ENCODE measurements at places on chromosomes 11 and 22.

DNA sequence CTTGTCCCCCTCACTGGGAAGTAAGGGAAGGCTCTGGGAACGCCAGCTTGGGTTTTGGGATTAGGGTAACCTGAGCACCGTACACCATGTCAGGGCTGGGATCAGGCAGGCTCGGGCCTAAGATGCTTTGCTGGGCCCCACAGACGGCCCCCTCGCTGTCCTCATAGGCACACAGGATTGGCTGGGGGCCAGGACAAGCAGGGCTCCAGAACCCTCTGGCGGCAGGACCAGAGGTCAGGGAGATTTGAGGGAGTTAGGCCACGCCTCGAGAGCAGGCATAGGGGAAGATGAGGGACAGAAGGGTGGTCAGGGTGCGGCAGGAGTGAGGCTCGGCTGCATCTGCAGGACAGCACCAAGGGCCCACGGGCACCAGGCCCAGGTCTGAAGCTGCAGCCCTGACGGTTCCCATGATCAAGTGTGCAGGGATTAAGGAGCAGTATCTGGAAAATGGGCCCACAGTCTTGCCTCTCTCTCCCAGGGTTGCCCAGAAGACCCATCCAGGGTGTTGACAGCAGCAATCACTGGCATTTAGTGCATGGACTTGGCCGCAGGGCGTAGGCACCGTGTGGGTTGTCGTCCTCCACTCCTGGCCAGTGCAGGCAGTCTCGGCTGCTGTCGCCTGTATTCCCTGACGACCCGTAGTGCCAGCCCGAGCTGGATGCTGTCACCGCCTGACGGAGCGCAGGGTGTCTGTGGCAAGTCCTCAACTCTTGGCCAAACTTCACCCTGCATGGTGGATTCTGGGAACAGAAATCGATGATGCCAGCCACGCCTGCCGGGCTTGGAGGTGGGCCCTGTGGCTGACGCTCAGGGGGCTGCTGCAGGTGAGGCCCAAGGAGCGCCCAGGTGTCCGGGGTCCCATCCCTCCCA, 15.7 kb upstream of the GNB1L start:
- H3K36me3 ChIP-seq = no peaks in the 10 kb centered on the region
- H3K4me1 ChIP-seq = no peaks in the 10 kb centered on the region
- no peak overlapping the region for H3K27ac ChIP-seq

- peaks cover 10% of the 10 kb centered on the region for H3K27me3 ChIP-seq
- no peaks in the 10 kb centered on the region for H3K4me1 ChIP-seq
- no peak overlapping the region for H3K4me3 ChIP-seq
- H3K27ac ChIP-seq = no peak overlapping the region
- no peak for ATAC-seq
Measured at GRCh38 chr22:22897947-22898346, 10.3 kb downstream of the IGLL5 start.

GRCh38 chr11:9002920-9003572, 755 bp downstream of the NRIP3 start:
- no peaks in the 10 kb centered on the region for H3K36me3 ChIP-seq
- H3K27ac ChIP-seq = peak overlapping the region; percentile 57
- H3K4me3 ChIP-seq = peak overlapping the region; percentile 80
- H3K27me3 ChIP-seq = peaks cover 21% of the 10 kb centered on the region
- peaks cover 15% of the 10 kb centered on the region for H3K4me1 ChIP-seq

- peak overlapping the region; percentile 92 for H3K27ac ChIP-seq
- no peak for ATAC-seq
- peaks cover 64% of the 10 kb centered on the region for H3K36me3 ChIP-seq
- H3K27me3 ChIP-seq = no peaks in the 10 kb centered on the region
- H3K4me1 ChIP-seq = peaks cover 17% of the 10 kb centered on the region
Measured at GRCh38 chr22:31343235-31344191, 2.6 kb downstream of the PATZ1 start.

DNA sequence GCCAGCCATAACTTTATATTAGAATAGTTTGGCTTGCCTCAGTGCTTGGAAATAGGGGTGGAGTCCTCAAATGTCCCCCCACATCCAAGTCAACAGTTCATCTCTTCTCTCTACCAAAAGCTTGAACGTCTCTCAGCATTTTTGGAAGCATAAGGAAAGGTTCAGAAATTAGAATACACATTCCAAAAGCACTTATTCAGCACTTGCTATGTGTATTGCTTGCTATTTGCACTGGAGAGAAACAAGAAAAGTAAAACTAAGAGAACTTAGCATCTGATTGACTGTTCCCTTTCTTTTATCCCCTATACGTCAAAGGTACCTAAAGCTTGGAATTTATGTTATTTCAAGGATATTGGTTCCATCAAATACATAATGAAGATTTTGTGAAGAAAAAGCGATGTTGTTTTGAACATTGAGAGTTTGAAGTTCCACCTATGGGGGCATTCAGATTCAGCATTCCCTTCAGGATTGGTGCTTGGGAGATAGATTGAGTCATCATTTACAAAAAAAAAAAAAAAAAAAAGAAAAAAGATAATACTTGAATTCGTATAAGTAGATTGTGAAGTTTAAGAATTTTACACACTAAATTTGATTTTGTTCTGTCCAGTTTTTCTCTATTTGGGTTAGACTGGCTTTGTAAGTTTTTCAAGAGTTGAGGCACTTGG, 1.3 kb downstream of the TBRG1 start:
- ATAC-seq = no peak
- H3K27me3 ChIP-seq = no peaks in the 10 kb centered on the region
- peak overlapping the region; percentile 96 for H3K4me3 ChIP-seq
- peaks cover 51% of the 10 kb centered on the region for H3K36me3 ChIP-seq
- H3K27ac ChIP-seq = peak overlapping the region; percentile 96
- peaks cover 19% of the 10 kb centered on the region for H3K4me1 ChIP-seq

DNA sequence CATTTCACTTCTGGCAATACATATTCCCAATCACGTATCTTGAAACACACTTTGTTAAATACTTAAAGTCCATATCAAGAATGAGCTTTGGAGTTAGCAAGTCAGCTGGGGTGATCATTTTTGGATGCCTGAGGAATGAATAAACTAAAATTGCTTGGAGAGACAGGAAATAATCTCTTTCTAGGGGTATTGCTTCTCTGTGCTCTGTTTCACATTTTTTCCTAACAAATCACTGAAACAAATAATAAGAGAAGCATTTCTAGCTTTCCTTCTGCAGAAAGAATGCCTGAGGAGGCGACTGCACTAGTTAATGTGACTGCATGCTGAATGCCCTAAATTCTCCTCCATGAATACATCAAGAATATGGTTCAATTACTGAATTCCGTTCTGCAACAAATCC, 541.4 kb upstream of the CCDC90B start:
- no peaks in the 10 kb centered on the region for H3K4me1 ChIP-seq
- no peak overlapping the region for H3K4me3 ChIP-seq
- H3K27me3 ChIP-seq = peaks cover 4% of the 10 kb centered on the region
- H3K36me3 ChIP-seq = no peaks in the 10 kb centered on the region

DNA sequence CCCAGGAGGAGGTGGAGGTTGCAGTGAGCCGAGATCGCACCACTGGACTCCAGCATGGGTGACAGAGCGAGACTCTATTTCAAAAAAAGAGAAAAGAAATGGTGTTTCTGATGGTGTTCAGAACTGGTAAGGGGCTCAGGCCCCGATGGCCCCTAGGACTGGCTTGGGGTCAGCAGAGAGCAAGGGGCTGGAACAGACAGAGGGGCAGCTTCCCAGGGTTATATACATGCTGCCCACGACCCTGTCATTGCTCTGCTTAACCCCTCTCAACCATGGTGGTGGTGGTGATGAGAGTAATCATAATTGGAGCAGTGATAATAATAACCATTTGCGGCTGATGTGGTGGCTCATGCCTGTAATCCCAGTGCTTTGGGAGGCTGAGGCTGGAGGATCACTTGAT, 79.4 kb downstream of the CEP164 start:
- peaks cover 4% of the 10 kb centered on the region for H3K4me1 ChIP-seq
- ATAC-seq = no peak
- peaks cover 70% of the 10 kb centered on the region for H3K36me3 ChIP-seq

- no peak for ATAC-seq
- H3K4me3 ChIP-seq = no peak overlapping the region
- H3K27me3 ChIP-seq = no peaks in the 10 kb centered on the region
- peaks cover 28% of the 10 kb centered on the region for H3K4me1 ChIP-seq
Measured at GRCh38 chr11:14612694-14613093, 30.9 kb upstream of the PDE3B start.

DNA sequence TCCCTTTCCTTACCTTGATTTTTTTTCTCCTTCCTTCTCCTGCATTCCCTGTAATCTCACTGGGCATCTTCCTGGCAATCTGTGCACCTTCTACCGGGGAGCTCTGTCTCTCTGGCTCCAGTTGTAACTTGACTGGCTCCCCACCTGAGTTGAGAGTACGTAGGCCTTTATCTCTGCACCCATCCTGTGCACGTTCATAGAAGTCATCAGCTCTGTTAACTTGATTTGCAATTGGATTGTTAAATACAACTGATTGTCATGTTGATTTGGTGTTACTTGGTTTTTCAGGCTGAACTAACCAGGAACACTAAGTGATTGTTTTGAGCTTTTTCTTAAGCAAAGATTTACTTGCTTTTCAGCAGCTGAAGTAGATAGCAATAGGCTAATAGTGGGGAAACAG, 11.8 kb downstream of the SWAP70 start:
- ATAC-seq = no peak
- H3K27me3 ChIP-seq = no peaks in the 10 kb centered on the region
- no peaks in the 10 kb centered on the region for H3K36me3 ChIP-seq
- no peak overlapping the region for H3K27ac ChIP-seq
- no peak overlapping the region for H3K4me3 ChIP-seq

- H3K27ac ChIP-seq = no peak overlapping the region
- peaks cover 15% of the 10 kb centered on the region for H3K27me3 ChIP-seq
- H3K36me3 ChIP-seq = no peaks in the 10 kb centered on the region
- H3K4me1 ChIP-seq = no peaks in the 10 kb centered on the region
Measured at GRCh38 chr11:36078686-36079055, 134.8 kb downstream of the LDLRAD3 start.

- H3K4me1 ChIP-seq = no peaks in the 10 kb centered on the region
- H3K27me3 ChIP-seq = no peaks in the 10 kb centered on the region
- ATAC-seq = no peak
- H3K27ac ChIP-seq = no peak overlapping the region
- H3K4me3 ChIP-seq = no peak overlapping the region
Measured at GRCh38 chr11:102791271-102792036, 6.5 kb downstream of the MMP1 start.

- H3K4me3 ChIP-seq = no peak overlapping the region
- H3K4me1 ChIP-seq = no peaks in the 10 kb centered on the region
- no peaks in the 10 kb centered on the region for H3K36me3 ChIP-seq
Measured at GRCh38 chr11:25597696-25598095, 734.2 kb upstream of the ANO3 start.

GRCh38 chr11:128324531-128325141, 262.7 kb downstream of the ETS1 start:
- peaks cover 72% of the 10 kb centered on the region for H3K4me1 ChIP-seq
- H3K27ac ChIP-seq = peak overlapping the region; percentile 97
- peak overlapping the region; percentile 77 for H3K4me3 ChIP-seq
- no peaks in the 10 kb centered on the region for H3K27me3 ChIP-seq
- peaks cover 33% of the 10 kb centered on the region for H3K36me3 ChIP-seq

- H3K27me3 ChIP-seq = peaks cover 21% of the 10 kb centered on the region
- no peaks in the 10 kb centered on the region for H3K36me3 ChIP-seq
- no peaks in the 10 kb centered on the region for H3K4me1 ChIP-seq
Measured at GRCh38 chr11:27274854-27275395, 88.1 kb downstream of the CCDC34 start.

GRCh38 chr11:17978553-17979287, 34.1 kb downstream of the SERGEF start:
- H3K4me3 ChIP-seq = no peak overlapping the region
- H3K36me3 ChIP-seq = peaks cover 66% of the 10 kb centered on the region
- ATAC-seq = peak; percentile 28
- H3K27me3 ChIP-seq = no peaks in the 10 kb centered on the region
- no peak overlapping the region for H3K27ac ChIP-seq
- H3K4me1 ChIP-seq = peaks cover 4% of the 10 kb centered on the region

DNA sequence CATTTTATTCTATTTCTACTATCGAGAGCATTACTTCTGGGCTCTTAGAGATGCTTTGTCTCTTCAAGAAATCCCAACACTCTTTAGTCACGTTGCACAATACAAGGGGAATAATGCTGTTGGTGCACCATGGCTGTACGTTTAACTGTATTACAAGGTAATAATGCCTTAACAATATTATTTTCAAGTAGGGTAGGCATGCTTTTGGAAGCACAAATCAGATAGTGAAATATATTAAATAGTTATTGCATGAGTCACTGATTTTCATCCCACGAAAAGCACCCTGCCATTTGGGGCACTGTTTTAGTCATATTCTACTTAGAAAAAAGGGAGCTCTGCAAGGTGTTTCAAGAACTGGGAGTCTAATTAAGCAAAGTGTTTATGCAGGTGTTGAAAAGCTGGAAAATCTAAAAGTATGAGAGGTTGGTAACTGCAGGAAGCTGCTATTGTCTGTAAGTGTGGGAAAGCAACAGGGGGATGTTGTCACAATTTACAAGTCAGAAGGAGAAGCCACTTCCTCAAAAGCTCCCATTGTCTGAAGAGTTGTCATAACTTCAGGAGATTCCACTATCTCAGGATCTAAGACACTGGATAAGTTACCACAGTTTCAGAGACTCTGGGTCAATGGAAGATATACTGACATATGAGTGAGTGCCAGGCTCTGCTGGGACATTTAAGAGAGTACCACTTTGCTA, 218.2 kb downstream of the JRKL start:
- no peaks in the 10 kb centered on the region for H3K36me3 ChIP-seq
- H3K27ac ChIP-seq = no peak overlapping the region
- no peaks in the 10 kb centered on the region for H3K27me3 ChIP-seq
- no peak for ATAC-seq
- no peak overlapping the region for H3K4me3 ChIP-seq

GRCh38 chr11:91446267-91446666, 778.4 kb upstream of the FAT3 start:
- H3K27me3 ChIP-seq = no peaks in the 10 kb centered on the region
- ATAC-seq = no peak
- no peak overlapping the region for H3K27ac ChIP-seq
- no peaks in the 10 kb centered on the region for H3K4me1 ChIP-seq

DNA sequence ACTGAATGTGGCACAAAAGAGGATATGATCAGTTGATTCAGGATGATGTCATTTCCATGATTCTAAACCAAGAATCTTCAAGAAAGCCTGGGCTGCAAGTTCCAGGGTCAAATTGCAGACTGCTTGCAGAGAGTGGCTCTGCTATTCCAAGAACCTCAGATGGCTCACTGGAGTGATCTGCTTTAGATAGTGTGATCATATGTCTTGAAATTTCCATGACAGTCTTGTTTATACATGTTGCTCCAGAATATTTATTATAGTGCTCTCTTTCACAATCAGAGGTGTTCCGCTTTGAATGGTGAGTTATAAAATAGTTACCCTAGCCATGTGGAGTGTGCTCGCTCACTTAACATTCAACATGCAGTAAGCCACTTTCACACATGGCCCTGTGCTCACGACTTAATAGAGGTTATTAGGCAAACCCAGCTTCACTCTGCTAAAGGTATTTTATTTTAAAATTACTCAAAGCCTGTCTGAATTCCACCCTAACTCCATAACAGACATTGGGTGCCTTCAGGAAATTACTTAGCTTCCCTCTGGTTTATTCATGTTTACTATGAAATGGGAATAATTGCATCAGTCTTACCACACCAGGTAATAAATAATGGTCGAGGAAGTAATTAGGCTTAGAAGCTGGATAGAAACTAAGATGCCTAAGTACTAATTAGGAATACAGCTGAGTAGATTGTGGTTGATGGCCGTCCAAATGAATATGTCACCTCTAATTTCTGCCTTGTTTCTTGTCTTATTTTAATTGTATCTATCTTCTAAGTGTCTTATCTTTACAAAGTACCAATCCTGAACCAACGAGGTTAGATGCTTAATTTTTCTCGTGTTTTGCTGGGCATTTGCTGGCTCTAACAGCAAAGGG, 187.9 kb downstream of the ETS1 start:
- no peaks in the 10 kb centered on the region for H3K27me3 ChIP-seq
- H3K27ac ChIP-seq = no peak overlapping the region
- peak overlapping the region; percentile 35 for H3K4me3 ChIP-seq
- peaks cover 11% of the 10 kb centered on the region for H3K4me1 ChIP-seq

Measured in activated T-helper 17 cell treated with anti-CD3 and anti-CD28 coated beads, Interleukin-2, amount 50 U/mL, for 72 hours (primary cell).